ENCODE measurements at places on chromosomes 2 and 18.

GRCh38 chr18:79318142-79318673, 77.5 kb upstream of the NFATC1 start:
- DNase-seq: no peak

DNA sequence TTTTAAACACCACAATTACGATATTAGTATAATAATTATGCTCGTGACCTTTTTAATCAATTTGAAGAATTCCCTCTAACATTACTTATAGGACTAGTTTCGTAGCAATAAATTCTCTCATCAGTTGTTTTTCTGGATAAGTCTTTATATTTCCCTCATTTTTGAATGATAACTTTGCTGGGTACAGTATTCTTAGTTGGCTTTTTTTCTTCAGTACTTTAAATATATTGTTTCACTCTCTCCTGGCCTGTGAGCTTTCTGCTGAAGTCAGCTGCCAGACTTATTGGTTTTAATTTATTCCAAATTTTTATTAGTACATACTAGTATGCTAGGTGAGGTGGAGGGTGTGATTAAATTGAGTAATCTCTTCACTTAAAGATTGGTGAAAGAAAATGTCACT, 123.8 kb upstream of the CNTNAP5 start:
- DNase-seq: no peak

- DNase-seq: no peak
Observed at GRCh38 chr2:218282173-218282991, 9.9 kb downstream of the TMBIM1 start.

GRCh38 chr2:223995569-223995968, 38.3 kb downstream of the MRPL44 start:
- no peak for DNase-seq

- no peak for DNase-seq
Observed at GRCh38 chr2:133600266-133600928, 32.1 kb upstream of the NCKAP5 start.

DNA sequence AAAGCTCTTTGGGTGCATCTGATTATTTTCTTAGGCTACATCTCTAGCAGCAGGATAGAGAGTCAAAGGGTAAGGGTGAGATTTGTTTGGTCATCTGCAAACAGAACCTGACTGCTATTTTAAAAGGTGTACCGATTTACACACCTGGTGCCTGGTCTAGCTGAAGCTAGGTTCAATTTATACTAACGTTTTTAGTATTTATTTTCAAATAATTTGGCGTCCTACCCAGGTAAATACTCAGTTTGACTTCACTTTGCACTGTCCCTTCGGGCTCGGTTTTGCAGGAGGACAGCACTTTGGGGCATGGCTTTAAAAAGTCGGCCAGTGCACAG, 683 bp downstream of the PTRHD1 start:
- DNase-seq: no peak

GRCh38 chr2:136443661-136444060, 321.7 kb upstream of the THSD7B start:
- no peak for DNase-seq

GRCh38 chr2:100978582-100979191, 23.4 kb upstream of the RPL31 start:
- DNase-seq: no peak

GRCh38 chr2:150204451-150204850, 283.0 kb downstream of the RND3 start:
- no peak for DNase-seq

GRCh38 chr2:12716282-12717190, at the start of gene TRIB2:
TRIB2 (plus strand) TSS chr2:12716936; CDS start chr2:12718308, 1,372 bp downstream.
- peak; percentile 81 for DNase-seq

- DNase-seq: peak; percentile 68
Observed at GRCh38 chr2:102355526-102356380, at the start of gene IL18R1. IL18R1 (plus strand) TSS chr2:102355796; CDS start chr2:102362661, 6,865 bp downstream.

- DNase-seq: no peak
Observed at GRCh38 chr18:32167980-32168730, 21.7 kb upstream of the MEP1B start.

DNA sequence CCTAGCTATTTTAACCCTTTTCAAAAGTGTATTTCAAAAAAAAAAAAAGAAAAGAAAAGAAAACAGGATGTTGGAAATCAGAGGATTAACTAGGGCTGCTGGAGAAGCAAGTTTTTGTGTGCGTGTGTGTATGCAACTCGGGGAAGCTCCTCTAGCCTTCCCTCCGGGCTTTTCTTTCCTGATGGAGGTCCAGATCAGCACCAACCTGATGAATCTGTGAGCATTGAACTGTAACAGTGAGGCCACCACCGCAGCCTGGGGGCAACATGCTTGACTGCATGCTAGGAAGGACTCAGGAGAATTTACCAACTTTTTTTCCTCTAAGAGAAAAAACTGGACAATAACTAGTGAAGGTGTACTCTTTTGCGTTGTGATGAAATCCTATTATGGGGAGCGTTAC, 2.3 kb downstream of the OBSL1 start:
- DNase-seq: no peak

GRCh38 chr2:25335971-25336370, 5.8 kb downstream of the DNMT3A start:
- no peak for DNase-seq

DNA sequence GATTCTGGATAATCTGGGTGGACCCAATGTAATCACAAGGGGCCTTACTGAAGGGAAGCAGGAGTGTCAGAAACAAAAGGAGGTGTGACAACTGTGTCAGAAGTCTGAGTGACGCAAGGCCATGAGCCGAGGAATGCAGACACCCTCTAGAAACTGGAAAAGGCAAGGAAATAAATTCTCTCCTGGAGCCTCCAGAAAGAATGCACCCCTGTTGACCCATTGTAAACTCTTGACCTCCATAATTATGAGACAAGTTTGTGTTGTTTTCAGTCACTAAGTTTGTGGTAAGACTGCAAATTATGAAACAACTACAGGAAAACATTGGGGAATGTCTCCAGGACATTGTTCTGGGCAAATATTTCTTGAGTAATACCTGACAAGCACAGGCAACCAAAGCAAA, 47.3 kb upstream of the B3GNT7 start:
- no peak for DNase-seq

GRCh38 chr18:74146756-74147155, 878 bp downstream of the FBXO15 start:
- no peak for DNase-seq

DNA sequence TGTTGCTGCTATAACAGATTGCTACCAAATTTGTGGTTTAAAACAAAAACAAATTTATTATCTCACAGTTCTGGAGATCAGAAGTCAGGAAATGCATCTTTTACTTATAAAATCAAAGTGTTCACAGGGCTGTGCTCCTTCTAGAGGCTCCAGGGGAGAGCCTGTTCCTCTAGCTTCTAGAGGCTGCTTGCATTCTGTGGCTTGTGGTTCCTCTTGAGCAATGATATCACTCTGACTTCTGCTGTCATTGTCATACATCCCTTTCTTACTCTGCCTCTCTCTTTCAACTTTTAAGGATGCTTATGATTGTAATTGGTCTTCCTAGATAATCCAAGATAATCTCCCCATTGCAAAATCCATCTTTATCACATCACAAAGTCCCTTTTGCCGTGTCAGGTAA, 6.1 kb upstream of the DCC start:
- DNase-seq: no peak

GRCh38 chr2:188142636-188143295, 148.9 kb upstream of the GULP1 start:
- DNase-seq: no peak

DNA sequence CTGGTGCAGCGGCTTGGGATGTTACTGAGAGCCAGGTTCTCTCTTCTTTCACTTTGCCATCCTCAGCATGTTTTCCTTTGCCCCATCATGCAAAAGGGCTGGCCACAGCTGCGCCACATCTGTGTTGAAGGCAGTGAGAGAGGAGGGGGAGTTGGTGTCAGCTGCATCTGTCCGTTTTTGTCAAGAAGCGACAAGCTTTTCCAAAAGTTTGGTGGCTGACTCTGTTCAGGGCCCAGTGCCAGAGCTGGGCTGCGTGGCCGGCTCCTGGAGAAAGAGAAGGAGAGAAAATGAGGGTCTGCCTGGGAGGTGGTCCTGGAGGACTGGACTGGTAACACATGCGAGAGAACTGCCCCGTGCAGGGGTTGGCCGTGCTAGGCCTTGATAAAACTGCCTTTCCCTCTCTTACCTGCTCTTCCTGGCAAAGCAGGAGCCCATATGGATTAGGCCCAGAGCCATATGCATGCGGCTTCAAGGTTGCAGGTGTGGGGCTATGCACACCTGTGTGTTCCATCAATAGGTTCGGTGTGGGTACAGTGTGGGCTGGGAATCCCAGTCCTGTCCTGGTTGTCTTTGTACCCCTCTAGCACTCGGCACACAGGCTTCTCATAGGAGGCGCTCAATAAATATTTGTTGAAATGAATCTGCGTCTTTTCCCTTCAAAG, 9.0 kb downstream of the RNF144A start:
- DNase-seq: no peak

- DNase-seq: no peak
Observed at GRCh38 chr2:172540421-172540820, 15.5 kb upstream of the PDK1 start.

DNA sequence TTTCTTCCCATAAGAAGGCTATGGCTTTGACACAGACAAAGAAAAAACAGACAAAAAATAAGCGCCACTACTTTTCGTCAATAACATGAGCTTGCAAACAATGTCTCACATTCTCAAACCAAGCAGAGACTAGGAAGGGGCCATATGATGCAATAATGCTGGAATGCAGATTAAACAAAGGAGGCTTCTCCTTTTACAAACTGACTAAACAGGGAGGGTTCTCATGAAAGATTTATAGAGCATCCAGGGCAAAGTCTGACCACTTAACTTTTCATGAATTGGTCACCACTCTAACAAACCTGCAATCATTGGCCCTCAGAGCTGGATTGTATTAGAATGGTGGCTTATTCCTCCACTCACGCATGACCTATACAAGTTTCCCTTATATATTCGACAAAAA, 663.3 kb upstream of the CHAC2 start:
- DNase-seq: no peak

DNA sequence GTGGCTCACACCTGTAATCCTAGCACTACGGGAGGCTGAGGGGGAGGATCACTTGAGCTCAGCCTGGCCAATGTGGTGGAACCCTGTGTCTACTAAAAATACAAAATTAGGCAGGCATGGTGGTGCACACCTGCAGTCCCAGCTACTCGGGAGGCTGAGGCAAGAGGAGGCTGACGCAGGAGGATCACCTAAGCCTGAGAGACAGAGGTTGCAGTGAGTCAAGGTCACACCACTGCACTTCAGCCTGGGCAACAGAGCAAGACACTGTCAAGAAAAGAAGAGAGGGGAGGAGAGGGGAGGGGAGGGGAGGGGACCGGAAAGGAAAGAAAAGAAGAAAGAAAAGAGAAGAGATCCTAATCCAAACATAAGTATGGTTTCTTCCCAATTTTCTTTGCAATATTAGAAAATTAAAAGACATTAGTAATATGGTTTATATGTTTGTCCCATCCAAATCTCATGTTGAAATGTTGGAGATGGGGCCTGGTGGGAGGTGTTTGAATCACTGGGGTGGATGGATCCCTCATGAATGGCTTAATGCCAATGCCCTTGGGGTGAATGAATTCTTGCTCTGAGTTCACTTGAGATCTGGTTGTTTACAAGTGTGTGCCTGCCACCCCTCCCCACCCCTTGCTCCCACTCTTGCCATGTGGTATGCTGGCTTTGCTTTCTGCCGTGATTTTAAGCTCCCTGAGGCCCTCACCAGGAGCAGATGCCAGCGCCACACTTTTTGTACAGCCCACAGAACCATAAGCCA, 50.7 kb downstream of the TRIP12 start:
- DNase-seq: no peak

GRCh38 chr18:50559752-50560680, at the start of gene MAPK4:
MAPK4 (plus strand) TSS chr18:50560087; CDS start chr18:50663959, 103,872 bp downstream.
- no peak for DNase-seq

DNA sequence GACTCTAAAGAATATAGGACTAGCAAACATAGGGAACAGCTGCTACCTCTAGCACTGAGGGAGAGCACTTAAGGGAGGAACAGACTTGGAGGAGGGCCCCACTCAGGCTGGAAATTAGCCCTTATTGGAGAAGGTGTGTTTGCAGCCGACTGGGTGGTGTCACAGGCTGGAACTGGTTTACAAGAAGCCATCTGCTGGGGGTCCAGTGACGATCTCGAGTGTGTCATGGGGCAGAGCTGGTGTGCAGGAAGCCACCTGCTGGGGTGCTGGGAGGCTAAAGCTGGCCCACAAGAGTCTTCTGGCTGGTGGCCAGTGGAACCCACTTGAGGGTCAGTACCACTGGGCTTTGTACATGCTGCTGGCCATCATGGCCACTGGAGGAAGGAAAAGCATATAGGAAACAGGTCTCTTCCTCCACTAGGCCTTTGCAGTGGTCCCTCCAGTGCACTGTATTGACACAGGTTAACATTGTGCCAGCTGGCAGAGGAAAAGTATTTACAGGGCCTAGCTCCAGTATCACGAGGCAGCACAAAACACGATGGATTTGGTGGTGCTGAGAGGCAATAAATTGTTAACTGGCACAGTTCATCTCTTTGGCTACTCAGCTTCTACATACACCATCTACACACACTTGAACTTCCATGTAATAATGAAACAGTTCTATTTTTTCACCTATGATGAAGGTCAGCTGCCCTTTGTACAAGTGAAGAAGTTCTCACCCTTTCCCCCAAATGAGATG, 43.6 kb downstream of the MAP3K20 start:
- no peak for DNase-seq

- no peak for DNase-seq
Observed at GRCh38 chr2:178848335-178848734, 41.1 kb upstream of the TTN start.

- no peak for DNase-seq
Observed at GRCh38 chr18:35775887-35776286, 194.3 kb downstream of the GALNT1 start.

DNA sequence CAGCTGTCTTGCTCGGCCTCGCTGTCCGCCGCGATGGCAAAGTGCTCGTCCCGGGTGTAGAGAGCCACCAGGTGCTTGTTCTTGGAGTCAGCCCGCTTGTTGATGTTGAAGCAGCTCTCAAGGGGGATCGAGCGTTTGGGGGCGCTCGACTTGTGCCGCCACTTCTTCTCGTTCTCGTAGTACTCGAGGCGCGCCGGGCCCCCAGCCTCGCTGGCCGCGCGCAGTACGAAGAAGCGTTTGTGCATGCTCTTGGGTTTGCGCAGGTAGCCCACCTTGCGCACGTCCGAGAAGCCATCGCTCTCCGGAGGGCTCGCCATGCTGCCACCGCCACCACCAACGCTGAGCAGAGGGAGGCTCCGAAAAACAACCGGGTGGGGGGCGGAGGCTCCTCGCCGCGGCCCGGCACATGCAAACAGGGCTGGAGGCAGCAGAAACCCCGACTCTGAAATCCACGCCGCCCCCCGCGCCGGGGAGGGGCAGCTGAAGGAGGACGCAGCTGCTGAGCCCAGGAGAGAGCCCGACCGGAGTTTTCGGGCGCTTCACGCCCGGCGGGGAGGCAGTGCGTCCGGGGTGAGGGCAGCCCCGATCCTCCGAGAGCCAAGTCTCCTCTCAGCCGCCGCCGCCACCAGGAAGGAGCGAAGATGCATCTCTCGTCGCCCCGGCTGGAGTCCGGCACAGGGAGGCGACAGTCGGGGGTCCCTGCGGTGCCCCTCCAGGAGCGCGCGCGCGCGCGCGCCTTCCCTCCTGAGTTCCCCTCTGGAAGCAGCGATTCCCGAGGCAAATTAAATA, 1.0 kb downstream of the IRS1 start:
- no peak for DNase-seq

Data from stimulated activated CD8-positive, alpha-beta memory T cell treated with anti-CD3 and anti-CD28 coated beads, Interleukin-2, amount 100 ng/mL, for 48 hours (primary cell).